RKO (cell line): ENCODE measurements at places on chromosomes 11 and 22.

- DNase-seq = no peak
These were observed 87.0 kb downstream of the MORC2 start for GRCh38 chr22:30881361-30882183.

GRCh38 chr11:46916286-46917108 is 1.9 kb downstream of the LRP4 start:
- DNase-seq = peak; percentile 82

GRCh38 chr11:86636275-86636674 is 36.1 kb downstream of the ME3 start:
- DNase-seq = no peak

DNA sequence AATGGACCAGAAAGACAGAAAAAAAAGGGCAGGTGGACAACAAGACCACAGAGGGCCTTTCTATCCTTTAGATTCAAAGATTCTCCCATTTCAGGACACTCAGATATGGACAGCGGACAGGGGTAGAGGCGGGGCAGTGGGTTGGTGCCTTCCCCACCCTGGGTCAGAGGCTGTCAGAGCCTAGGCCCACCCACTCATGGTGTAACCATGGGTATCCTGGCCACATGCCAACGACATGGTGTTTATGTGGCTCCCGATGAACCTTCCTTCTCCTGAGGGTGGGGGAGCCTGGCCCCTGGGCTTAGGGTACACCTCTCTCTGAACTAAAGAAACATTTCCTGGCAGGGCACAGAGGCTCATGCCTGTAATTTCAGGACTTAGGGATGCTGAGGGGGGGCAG is 14.3 kb upstream of the P2RY2 start:
- no peak for DNase-seq

GRCh38 chr22:48972979-48973693 is 854.5 kb downstream of the BRD1 start:
- DNase-seq = no peak

DNA sequence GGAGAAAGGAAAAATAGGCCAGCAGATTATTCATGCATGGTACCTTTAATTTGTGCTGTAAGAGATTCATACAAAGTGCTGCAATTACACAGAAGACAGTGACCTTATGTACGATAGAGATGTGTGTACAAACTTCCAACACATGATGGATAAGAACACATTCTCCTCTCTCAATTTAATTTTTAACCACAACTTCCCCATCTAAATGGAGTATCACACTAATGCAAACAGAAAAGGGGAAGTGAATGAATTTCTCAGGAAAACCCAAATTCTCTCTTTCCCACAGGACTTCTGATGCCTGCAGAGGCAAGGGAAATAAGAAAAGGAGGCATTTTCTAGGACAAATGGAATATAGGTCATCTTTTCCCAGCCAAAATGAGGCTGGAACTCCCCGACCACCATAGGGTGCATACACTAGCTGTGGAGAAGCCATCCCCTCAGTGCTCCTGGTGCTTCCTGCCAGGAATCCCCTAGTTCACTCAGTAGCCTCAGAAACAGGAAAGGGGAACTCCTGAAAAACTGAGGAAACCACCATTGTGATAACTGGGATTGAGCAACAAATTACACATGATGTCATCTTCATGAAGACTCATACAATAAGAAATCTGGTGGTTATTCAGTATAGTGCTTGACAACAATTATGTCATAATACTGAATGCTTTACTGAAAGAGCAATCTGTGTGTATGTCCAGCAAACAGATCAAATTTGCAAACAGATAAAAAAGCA is 22.4 kb downstream of the MMP10 start:
- DNase-seq = peak; percentile 61

- peak; percentile 33 for DNase-seq
These were observed 140.4 kb upstream of the TBCEL start for GRCh38 chr11:120883404-120884080.

GRCh38 chr11:103949781-103950180 is 86.7 kb upstream of the DDI1 start:
- DNase-seq = no peak

DNA sequence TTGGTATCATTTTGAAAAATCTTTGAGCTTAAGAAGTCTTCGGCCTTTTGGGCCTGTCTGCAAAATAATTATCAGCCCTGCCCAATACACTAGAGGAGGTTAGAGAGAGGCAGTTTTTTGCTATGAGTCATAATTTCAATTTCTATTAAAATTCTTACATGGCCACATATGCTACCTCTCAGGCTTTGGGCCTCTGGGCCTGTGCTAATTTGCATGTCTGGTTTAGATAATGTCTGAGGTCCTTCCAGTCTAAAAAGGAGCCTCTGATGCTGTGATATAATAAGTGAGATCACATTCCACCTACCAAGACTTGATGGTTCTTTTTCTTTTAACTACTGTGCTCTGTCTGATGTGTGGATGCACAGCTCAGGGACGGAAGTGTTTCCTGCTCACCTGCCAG is 70.8 kb downstream of the KCNJ1 start:
- DNase-seq = no peak

- no peak for DNase-seq
These were observed 12.1 kb upstream of the TRIM44 start for GRCh38 chr11:35650467-35650866.

GRCh38 chr22:50018608-50019285 is 6.2 kb upstream of the IL17REL start:
- no peak for DNase-seq

DNA sequence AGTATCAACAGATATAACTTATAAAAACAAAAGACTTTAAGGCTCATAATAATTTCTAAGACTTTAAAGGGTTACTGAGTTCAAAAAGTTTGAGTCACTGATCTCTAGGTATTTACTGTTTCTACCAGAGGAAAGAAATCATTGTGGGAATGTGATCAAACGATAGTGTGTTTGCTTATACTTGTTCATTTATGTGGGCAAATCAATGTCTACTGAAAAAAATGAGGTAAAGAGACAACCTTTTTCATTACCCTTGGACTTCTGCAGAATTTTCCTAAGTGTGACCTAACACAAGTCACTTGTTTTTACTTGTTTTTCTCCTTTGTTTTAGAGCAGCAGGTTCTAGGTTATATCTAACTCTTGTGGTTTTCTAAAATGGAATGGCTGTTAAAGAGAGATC is 65.4 kb downstream of the PRR5L start:
- no peak for DNase-seq

DNA sequence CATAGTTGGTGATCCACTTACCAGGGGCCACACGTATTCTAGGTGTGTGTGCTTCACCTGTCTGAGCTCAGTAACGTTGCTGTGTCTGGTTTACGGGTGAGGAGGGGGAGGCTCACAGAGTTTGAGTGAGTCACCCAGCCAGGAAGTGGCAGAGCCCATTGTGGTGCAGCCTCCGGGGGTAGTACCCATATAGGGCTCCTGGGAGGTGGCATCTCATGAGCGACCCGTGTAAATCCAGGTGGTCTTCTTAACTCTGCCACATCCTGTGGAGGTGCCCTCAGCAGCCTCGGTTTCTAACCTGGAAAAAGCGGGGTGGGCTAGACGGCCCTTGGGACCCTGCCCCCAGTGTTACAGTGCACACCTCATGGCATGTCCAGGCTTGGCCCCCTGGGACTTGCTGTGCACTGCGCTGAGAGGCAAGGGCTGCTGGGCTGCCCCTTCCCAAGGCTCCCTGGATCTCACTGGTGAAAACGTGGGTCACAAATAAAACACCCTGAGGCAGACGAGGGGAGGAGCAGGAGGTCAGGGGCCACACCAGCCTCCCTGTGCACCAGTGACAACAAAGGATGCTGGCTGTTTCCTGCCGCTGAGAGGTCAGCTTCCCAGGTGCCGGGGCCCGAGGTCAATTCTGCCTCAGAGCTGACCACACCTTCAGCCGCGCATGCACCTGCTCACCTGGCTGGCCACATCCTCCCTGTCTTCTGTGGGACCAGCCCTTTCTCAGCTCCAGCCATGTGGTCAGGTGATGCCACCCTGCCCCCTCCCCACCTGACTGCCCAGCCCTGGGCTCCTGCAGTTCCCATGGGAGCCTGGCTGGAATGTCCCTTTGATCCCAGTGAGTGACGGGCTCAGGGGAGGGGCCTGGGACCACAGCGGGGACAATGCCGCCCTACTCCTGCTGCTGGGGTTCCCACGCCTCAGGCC is 305.1 kb downstream of the CTTN start:
- no peak for DNase-seq

GRCh38 chr11:111834432-111835163 is 36.8 kb downstream of the ALG9 start:
- DNase-seq = no peak

GRCh38 chr11:109902764-109903433 is 190.3 kb upstream of the ZC3H12C start:
- no peak for DNase-seq

DNA sequence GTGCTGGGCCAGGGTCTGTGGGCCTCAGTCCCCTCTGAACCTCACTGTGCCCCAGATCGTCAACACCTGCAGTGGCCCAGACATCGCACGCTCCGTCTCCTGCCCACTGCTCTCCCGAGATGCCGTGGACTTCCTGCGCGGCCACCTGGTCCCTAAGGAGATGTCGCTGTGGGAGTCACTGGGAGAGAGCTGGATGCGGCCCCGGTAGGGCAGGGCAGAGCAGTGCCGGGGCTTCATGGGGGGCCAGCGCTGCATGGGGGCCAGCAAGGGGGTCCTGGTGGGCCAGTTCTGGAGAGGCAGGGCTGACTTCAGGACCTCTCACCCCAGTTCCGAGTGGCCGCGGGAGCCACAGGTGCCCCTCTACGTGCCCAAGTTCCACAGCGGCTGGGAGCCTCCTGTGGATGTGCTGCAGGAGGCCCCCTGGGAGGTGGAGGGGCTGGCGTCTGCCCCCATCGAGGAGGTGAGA is 16.3 kb downstream of the EPS8L2 start:
- DNase-seq = no peak

- DNase-seq = no peak
These were observed 95.7 kb downstream of the STIM1 start for GRCh38 chr11:3950996-3951660.
